ENCODE measurements at places on chromosomes 7 and 10. TPM values are rescaled to one million over a fixed set of nuclear protein-coding genes. Genes with fewer than 3 reads are reported as not detected.

Gene SFRP4
- 107 TPM for total RNA-seq

DNA sequence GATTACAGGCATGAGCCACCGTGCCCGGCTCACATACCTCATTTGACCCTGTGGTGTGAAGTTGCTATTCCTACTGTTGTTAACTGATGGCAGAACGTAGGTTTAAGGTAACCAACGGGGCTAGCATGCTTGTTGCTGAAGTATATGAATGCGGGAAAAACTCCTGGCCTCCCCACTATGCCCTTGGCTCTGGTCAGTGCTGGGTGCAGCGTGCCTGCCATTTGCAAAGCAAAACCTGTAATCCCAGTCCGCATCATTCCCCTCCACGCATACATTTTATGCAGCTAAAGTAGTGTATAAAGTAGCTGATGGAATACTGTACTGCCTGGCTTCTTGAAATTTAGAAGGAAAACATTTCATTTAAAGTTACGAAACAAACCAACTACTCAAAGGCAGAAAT is 273.3 kb downstream of the SDK1 start:
- H3K27ac ChIP-seq, result no peak overlapping the region
- H3K27me3 ChIP-seq, result no peaks in the 10 kb centered on the region
- H3K4me3 ChIP-seq, result no peak overlapping the region
- no peaks in the 10 kb centered on the region for H3K4me1 ChIP-seq
- no peak for DNase-seq

DNA sequence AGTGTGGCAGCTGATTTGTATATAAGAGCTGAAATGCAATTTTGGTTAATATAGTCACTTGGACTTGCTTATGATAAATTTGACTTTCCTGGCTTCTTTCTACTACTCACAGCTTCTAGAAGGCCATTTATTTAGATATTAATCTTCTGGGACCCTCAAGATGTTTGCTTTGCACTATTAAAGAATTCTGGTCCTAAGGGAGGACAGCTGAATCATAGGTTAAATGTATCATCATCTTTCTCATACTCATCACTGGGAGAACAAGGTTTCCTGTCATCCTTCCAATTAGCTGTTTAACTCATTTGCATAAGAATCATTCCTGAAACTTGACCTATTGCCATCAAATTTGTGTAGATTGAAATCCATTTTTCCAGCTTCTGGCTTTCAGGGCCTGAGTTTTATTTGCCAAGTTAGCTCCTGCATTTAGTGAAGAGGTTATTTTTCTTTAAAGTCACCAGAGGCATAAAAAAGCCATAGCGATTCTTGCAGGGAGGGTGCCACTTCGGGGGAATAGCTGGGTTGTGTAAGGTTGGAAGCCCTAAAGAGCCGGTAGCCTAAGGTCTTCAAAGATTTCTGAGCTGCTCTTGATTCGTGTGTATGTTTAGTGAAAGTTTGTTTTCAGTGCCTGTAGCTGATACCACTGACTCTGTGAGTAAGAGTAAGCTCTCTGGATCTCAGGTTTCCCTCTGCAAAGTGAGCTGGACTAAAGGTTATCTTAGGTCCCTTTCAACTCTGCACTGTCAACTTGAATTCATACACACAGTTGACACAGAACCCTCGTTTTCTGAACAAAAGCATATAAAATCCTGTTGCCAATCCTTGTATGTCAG is 4.3 kb downstream of the MAP3K8 start:
- H3K4me3 ChIP-seq, result peak overlapping the region; percentile 68
- no peak for DNase-seq

DNA sequence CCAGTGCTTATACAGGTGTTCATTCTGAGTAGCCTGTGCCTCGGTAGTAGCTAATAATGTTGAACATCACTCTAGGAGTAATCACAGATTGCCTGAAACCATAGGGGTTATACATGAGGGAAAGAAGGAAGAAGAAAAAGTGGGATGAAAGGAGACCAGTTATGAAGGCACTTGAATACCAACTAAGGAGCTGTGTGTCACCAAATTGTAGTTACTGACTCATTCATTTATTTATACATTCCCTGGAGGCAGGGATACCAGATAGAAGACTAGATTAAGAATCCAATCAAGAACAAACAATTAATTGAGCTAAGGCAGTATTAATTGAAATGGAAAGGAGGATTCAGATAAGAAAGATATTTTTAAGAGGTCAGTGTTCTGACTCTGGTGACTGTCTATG is 129.6 kb upstream of the PRPS1L1 start:
- H3K4me1 ChIP-seq, result no peaks in the 10 kb centered on the region
- H3K36me3 ChIP-seq, result no peaks in the 10 kb centered on the region
- DNase-seq, result no peak

DNA sequence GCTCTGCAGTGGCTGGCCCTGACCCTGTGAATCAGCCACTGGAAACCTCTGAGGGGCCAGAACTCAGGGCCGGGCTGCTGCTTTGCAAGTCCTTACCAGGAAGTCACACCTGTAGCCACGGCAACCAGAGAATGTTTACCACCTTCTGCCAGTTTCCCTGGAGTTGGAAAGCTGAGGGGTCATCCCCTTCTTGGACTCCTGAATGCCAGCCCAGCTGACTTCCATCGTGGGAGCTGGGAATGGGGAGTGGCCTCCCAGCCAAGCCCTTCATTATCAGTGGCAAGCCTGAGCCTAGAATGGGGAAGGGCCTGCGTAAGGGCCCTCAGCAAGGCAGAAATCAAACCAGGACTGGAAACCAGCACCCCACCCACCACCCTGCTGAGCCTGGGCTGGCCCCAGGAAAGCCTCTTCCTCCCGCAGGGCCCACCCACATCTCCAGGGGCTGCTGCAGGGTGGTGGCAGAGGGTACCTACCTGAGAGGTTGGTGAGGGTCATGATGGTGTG is 6.5 kb upstream of the CRHR2 start:
- DNase-seq, result no peak
- no peak overlapping the region for H3K4me3 ChIP-seq
- no peak overlapping the region for H3K27ac ChIP-seq
- H3K36me3 ChIP-seq, result no peaks in the 10 kb centered on the region
- no peaks in the 10 kb centered on the region for H3K4me1 ChIP-seq

DNA sequence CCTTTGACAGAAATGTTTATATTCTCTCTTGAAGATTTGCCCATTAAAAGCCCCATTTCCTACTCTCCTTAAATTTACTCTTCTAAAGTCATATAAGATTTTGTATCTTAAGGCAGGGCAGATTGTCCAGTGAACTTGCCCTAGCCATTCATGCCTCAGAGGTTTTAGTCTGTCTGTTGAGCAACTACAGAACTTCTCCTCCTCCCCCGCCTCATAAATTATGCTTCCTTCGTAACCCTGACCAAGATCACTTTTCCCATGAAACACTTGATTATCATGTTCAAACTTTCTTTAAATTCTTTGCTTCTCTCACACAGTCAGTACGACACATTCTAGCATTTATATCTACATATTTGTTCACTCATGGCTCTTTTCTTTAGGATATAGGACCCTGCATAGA is 621.3 kb downstream of the ANKRD7 start:
- H3K27me3 ChIP-seq, result no peaks in the 10 kb centered on the region
- H3K36me3 ChIP-seq, result no peaks in the 10 kb centered on the region
- no peak for DNase-seq
- no peaks in the 10 kb centered on the region for H3K4me1 ChIP-seq
- H3K27ac ChIP-seq, result no peak overlapping the region
- no peak overlapping the region for H3K4me3 ChIP-seq

GRCh38 chr10:67793313-67793712 is 44.7 kb downstream of the DNAJC12 start:
- DNase-seq, result no peak
- H3K36me3 ChIP-seq, result no peaks in the 10 kb centered on the region
- H3K4me1 ChIP-seq, result no peaks in the 10 kb centered on the region
- no peak overlapping the region for H3K4me3 ChIP-seq

DNA sequence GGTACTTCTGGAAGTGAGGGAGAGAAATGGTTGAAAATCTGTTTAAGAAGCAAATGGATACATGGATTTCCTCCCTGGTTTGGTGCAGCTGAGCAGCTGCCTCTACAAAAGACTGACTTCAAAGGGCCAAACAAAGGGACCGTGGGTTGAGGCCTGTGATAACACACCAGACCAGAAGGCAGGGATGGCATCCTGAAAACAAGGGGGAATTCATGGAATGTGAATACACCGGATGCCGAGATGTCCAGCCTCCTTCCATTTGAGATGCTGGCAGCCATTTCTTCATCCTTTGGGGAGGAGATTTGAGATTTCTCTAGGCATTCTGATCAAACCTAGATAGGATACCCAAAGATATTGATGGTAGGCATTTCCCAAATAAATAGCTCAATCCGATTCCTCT is 36.9 kb downstream of the TAF3 start:
- no peaks in the 10 kb centered on the region for H3K27me3 ChIP-seq
- no peak overlapping the region for H3K4me3 ChIP-seq
- H3K36me3 ChIP-seq, result no peaks in the 10 kb centered on the region
- no peaks in the 10 kb centered on the region for H3K4me1 ChIP-seq
- no peak for DNase-seq
- H3K27ac ChIP-seq, result no peak overlapping the region

GRCh38 chr7:40303996-40304395 is 169.2 kb downstream of the SUGCT start:
- no peaks in the 10 kb centered on the region for H3K27me3 ChIP-seq
- no peaks in the 10 kb centered on the region for H3K4me1 ChIP-seq
- H3K4me3 ChIP-seq, result no peak overlapping the region
- no peak overlapping the region for H3K27ac ChIP-seq
- H3K36me3 ChIP-seq, result no peaks in the 10 kb centered on the region

- no peaks in the 10 kb centered on the region for H3K36me3 ChIP-seq
- H3K27me3 ChIP-seq, result no peaks in the 10 kb centered on the region
- no peak for DNase-seq
- H3K4me3 ChIP-seq, result no peak overlapping the region
- no peaks in the 10 kb centered on the region for H3K4me1 ChIP-seq
Observed at GRCh38 chr7:38185395-38186307, 7.6 kb downstream of the STARD3NL start.

Gene FAM237B
- not detected for total RNA-seq

Gene MACC1
- 23.9 TPM for total RNA-seq

- no peak overlapping the region for H3K4me3 ChIP-seq
- H3K4me1 ChIP-seq, result no peaks in the 10 kb centered on the region
- H3K27ac ChIP-seq, result no peak overlapping the region
- DNase-seq, result no peak
- H3K27me3 ChIP-seq, result no peaks in the 10 kb centered on the region
Observed at GRCh38 chr10:49414496-49414895, 18.6 kb upstream of the DRGX start.

Gene ANXA8
- not detected for total RNA-seq

- no peaks in the 10 kb centered on the region for H3K27me3 ChIP-seq
- H3K27ac ChIP-seq, result no peak overlapping the region
- H3K36me3 ChIP-seq, result no peaks in the 10 kb centered on the region
- no peaks in the 10 kb centered on the region for H3K4me1 ChIP-seq
- no peak overlapping the region for H3K4me3 ChIP-seq
- no peak for DNase-seq
Observed at GRCh38 chr10:57692255-57692980, 575.3 kb downstream of the IPMK start.

- H3K27ac ChIP-seq, result no peak overlapping the region
- no peak for DNase-seq
- no peaks in the 10 kb centered on the region for H3K4me1 ChIP-seq
- no peak overlapping the region for H3K4me3 ChIP-seq
- no peaks in the 10 kb centered on the region for H3K36me3 ChIP-seq
Observed at GRCh38 chr10:15238555-15239335, 70.3 kb upstream of the NMT2 start.

Gene SYT15B
- total RNA-seq, result 2.6 TPM

DNA sequence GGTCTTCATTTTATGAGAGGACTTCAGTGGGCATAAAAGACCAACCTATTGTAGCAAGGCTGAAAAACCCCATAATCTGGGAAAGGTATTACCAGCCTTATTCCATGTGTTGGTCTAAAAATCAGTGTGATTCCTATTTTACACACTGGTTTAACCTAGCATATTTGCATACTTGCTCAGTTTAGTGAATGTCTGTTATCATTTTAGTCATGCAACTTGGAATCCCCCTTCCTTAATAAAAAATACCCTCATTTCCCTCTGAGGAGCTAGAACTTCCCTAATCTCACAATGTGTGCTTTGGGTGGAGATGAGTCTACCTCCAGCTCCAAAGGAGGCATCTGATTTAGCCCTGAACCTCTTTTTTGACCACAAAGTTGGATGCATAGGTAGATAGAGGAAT is 312.8 kb upstream of the SORCS1 start:
- no peak overlapping the region for H3K4me3 ChIP-seq
- no peaks in the 10 kb centered on the region for H3K4me1 ChIP-seq
- no peak overlapping the region for H3K27ac ChIP-seq
- H3K36me3 ChIP-seq, result no peaks in the 10 kb centered on the region
- no peaks in the 10 kb centered on the region for H3K27me3 ChIP-seq

DNA sequence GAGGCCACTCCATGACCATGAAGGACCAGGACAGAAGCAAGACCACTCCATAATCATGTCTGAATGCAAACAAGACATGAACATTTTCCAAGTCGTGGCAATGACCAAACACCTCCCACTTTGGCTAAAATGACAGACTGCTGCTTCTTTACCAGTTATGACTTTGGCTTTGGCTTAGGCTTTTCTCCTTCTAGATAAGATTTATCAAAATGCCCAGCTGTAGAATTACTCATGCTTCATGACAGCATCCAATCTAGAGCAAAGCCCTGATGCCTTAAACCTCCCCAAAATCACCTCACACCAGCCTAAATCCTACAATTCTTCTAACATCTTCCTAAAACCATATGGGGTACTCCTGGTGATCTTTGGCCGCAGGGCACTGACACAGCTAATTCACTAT is 102.1 kb downstream of the VPS41 start:
- H3K4me3 ChIP-seq, result no peak overlapping the region
- no peaks in the 10 kb centered on the region for H3K27me3 ChIP-seq
- H3K36me3 ChIP-seq, result no peaks in the 10 kb centered on the region
- no peak overlapping the region for H3K27ac ChIP-seq

DNA sequence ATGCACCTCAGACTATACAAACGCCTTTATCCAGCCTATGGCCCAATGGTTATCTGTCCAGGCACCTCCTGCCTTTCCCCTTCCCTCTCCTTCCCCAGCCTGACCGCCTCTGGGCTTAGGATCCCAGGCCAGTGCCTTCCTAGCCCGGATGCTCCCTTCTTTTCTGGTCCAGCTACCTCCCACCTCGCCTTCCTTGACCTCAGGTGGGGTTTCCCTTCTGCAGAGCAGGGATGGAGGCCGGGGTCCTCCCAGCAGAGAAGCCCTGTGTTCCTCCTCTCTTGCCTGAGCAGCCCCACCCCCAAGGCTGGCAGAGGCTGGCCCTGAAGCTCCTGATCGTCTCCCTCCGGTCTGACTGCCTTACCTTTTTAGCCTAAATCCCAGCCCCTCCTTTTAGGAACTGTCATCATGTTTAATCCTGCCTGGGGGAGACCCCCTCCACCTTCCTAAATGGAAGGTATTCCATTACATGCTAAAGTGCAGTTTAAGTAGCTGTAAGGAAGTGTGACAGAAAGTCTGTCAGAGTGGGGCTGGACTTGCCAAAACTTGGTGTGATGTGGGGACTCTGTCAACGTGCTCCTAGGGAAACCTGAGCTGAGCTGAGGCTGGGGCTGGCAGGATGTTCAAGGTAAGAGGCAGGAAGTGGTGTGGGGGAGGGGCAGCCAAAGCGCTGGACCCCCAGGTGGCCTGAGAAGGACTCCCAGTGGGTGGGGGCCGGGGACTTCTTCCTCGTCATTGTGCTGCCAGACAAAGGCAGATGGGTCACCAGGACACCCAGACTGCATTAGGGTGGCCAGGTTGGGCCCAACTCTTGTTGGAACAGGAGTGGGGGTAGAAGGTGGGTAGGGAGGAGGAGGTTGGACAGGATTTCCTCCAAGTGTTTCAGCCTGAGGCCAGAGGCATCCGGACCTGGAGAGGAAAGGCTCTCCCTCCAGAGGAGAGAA is 39.5 kb downstream of the LBX1 start:
- DNase-seq, result no peak
- no peaks in the 10 kb centered on the region for H3K27me3 ChIP-seq
- H3K36me3 ChIP-seq, result no peaks in the 10 kb centered on the region
- H3K4me3 ChIP-seq, result no peak overlapping the region
- H3K27ac ChIP-seq, result no peak overlapping the region

Gene IFIT1B
- total RNA-seq, result not detected
